ENCODE measurements at places on chromosomes 16 and 17.

DNA sequence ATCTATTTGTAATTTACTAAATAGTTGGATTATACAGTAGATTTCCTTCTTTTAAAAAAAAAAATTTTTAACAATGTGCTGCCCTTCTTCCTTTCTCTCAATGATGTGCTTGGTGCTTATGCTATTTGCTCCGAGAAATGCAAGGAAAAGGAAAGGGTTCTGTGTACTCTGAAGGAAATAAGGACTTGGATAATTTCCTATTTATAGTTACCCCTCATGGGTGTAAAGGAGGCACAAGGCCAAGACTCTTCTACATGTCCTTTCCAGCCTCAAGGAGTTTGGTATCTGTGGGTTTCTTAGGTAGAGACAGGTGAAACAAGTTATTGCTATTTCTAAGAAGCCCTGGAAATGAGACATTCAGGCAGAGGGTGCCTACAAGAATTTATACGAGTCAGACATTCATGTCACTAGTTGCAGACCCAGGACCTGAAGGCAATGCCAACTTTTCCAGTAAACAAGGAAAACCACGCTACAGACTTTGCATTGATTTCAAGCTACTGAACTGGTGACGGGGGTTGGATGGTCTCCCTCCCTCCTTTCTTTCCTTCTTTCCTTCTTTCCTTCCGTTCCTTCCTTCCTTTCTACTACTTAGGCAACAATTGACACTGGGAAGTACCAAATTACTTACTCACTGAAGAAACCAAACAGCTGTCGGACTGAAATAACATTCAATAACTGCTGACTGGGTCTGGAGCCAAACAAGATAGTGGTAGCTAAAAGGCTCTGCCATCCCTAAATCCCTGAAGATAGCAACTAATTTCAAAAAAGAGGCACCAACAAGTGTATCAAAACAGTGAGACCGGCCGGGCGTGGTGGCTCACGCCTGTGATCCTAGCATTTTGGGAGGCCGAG, 33.8 kb upstream of the GHDC start:
- no peak for DNase-seq

DNA sequence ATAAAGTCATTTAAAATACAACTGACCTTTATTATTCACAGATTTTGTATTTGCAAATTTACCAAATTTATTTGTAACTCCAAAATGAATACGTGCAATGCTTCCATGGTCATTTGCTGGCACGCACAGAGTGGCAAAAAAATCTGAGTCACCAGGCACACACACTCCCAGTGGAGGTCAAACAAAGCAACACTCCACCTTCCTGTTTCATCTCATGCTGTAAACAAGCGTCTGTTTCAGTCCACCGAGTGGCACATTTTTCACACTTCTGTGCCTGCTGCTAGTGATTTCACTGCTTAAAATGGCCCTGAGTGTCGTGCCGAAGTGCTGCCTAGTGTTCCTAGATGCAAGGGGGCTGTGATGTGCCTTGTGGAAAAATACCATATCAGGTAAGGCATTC, 17.8 kb upstream of the ITGAE start:
- no peak for DNase-seq

- DNase-seq = no peak
Observed at GRCh38 chr17:80283116-80283852, 22.6 kb downstream of the RNF213 start.

GRCh38 chr16:26330654-26331053, 638.9 kb downstream of the HS3ST4 start:
- DNase-seq = no peak

DNA sequence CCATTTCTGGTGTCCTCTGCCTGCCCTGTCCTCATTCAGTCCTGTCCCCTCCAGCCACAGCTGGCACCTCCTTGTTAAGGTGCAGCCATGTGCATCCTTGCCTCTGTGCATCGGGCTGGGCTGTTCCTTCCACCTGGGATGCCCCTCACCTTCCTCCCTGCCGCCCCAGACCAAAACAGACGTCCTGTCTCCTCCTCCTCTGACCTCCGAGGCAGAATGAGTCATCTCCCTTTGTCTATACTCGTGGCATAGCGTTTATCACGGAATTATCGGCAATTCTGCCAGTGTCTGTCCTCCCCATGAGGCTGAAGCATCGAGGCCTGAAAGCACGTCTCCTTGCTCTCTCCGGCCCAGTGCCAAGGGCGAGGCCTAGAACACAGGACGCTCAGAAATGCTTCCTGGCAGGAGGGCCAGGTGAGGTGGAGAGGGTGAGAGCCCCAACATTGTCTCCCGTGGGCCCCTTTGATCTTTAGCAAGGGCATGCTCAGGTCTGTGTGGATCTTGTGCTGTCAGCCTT, 4.6 kb downstream of the RAI1 start:
- DNase-seq = no peak

DNA sequence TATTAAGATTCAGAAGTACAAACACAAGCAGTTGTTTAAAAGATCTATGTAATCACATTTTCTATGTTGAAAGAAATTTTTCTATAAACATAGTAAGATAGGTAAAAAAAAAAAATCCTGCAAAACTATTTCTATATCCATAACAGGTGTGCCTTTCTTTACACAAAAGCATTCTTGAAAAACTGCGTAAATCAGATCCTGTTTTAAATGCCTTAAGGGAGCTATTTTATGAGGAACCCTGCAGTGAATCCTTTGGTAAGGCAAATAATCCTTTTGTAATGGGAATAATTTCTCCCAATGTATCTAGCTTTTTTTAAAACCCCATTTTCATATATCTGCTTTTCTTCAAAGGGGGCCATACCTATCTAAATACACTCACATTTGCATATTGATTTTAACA, 157.3 kb downstream of the AATF start:
- no peak for DNase-seq

DNA sequence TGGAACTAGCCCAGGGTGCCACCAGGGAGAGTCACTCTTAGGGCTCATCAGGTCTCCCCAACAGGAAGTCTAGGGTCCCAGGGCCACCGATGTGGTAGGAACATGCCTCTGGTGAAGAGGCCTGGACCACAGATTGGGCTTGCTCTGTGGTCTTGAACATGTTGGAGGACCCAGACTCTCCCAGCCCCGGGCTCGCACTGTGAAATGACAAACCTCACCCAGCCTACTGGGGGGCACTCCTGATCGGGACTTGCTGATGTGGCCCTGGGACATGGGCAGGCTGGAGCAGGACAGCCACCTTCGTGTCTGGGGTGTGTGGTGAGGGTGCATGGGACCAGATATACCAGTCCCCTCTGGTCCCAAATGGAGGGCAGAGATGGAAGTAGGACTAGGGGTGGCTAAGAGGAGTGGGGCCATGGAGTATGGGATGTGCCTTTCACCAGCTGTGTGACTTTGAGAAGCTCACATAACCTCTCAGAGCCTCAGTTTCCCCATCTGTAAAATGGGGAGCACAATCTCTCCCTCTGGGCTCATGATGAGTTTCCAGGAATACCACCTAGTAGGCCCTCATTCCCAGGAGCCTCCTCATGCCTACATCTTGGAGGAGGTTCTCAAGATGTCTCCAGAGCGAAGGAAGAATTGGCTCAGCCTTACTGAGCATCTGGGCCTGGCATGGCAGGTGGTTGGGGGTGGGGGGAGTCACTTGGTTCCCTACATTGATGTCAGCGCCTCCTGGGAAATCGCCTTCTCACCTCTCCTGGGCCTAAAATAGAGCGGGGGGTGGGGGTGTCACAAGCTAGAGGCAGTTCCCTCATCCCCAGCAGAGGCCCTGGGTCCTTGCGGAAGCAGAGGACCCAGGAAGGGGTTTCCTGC, 1.5 kb upstream of the ADAM11 start:
- DNase-seq = no peak

- no peak for DNase-seq
Observed at GRCh38 chr17:14107889-14108288, 38.6 kb downstream of the COX10 start.

- peak; percentile 55 for DNase-seq
Observed at GRCh38 chr17:81345228-81346089, 49.8 kb upstream of the BAHCC1 start.

GRCh38 chr16:75566758-75567255, 628 bp downstream of the GABARAPL2 start:
- DNase-seq = no peak

GRCh38 chr16:84600343-84601229, 17.3 kb downstream of the COTL1 start:
- DNase-seq = no peak

DNA sequence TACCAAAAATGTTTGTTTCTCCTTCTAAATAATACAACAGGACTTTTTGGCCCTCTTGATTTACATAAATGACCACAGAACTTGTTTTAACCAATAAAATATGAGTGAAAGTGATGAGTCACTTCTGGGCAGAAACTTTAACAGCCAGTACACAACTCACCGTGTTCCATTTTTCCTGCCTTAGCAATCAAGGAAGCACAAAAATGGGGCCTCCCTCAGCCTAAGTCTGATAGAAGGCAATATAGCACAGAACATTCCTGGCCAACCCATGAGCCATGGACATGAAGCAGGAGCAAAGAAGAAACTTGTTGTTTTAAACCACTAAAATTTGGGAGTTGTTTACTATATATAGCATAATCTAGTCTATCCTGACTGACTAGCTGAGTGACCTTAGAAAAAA, 61.1 kb upstream of the MTMR4 start:
- no peak for DNase-seq

DNA sequence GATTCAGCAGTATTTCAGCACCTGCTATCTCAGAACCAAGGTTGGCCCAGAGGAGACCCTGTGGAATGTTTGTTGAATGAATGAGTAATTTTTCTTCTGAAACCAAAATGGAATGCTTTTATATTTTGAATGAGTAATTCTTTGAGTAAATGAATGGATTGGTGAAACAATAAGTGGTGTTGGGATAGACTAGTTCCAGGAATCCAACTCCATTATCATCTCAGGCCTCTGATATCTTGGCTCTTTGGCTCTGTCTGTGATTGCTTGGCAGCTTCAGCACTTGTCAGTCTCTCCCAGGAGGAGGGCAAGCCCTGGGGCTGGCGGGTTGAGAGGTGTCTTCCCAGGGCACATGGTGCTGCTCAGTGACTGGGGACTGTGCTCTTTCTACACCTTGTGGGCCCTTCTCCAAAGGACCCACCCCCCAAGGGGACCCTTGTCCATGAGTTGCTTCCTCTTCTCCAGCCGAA, 284.4 kb upstream of the FOXF1 start:
- DNase-seq = no peak

DNA sequence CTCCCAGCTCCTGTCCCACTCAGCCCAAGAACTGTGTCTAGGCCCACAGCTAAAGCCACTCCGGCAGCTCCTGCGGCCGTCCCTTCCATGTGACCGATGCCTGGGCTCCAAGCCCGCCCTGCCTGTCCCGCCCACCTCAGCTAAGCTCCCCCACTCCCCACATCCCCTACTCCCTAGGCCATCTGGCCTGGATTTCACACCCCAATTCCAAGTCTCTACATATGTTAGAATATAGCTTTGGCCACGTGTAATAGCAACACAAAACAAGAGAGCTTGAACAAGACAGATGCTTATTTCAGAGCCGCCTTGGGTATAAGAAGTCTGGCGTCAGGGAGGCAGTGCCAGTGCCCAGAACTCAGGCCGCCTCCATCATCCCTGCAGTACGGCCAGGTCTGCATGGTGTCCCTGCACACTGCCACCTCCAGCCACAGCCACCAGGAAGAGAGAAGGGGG, 30.0 kb upstream of the USP22 start:
- no peak for DNase-seq

GRCh38 chr16:12291989-12292759, 315.6 kb downstream of the SNX29 start:
- no peak for DNase-seq

GRCh38 chr17:61410141-61411010, 10.7 kb downstream of the TBX2 start:
- peak; percentile 69 for DNase-seq

DNA sequence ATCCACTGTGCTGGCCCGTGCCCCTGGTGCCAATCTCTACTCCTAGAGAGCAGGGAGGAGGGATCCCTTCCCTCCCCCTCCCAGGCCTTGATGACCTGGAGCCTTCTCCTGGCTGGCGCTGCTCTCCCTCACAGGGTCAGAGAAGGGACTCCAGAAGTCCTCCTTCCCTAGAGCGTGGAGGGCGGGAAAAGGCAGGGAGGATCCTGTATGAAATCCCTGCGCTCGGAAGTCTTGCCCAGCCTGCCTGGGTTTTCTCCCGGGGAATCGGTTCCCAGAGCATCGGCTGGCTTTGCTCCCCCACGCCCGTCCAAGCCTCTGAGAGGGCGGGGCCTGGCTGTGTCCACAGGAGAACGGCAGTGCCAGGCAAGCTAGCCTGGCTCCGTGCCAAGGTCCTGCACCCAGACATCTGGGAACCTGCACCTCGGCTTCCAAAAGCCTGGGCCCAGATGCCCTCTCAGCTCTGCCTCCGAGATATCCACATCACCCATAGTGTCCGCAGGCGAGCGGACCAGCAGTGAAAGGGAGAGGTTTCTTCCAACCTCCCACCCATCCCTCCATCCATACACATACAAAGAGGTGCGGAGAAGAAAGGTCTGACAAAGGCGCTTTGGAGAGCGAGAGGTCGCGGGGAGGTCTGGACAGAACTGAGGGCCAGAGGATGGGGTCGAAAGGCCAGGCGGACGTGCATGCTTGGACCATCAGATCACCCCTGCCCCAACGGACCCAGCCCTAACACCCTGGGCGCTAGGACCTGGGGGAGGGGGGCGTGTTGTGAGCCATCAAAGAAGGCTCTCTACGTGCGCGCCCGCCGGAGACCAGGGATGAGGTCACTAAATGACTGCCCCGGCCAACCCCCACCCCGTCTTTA, 1.1 kb downstream of the MPP2 start:
- DNase-seq = peak; percentile 38

GRCh38 chr16:85738923-85739715, 11.8 kb downstream of the C16orf74 start:
- no peak for DNase-seq

- peak; percentile 29 for DNase-seq
Observed at GRCh38 chr17:48814504-48814903, 2.5 kb downstream of the TTLL6 start.

DNA sequence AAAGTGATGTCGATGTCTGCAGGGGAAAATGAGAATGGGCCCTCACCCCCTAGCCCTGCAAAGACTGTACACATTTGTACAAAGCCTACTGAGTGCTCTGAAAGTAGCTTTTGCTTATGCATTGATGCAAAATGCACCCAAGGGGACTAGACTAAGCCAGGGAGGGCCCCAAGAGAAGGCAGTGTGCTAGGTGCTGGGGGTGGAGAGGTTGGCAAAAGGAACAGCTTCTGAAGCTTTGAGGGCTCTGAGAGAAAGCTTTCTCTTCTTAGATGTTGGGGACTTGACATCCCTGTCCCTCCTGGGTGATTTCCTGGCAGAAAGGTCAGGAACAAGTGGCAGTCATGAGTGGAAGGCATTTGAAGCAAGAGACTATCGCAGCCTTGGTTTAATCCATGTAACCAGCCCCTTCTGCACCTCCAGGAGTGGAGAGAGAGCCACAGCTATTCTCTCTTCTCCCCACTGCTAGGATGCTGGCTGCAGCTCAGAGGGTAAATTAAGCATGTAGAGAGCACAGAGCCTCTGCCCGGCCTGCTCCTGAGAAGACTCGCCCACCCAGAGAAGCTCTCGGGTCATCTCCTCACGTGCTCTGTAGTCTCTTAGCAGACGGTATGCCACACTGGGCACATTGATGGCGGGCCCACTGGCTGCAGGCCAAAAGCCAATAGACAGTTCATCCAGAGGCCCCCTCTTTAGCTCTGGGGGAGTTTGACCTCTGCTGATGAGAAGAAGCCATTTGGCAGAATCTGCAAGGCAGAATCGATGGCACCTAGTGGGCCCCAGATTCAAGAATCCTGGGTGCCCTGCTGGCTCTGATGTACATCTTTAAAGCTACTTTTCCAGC, 221.4 kb downstream of the MSI2 start:
- no peak for DNase-seq
